Left renal cortex interstitium (tissue), 4 donors: ENCODE measurements at places on chromosomes 13 and 19.

- no peak for DNase-seq
Observed at GRCh38 chr19:46461537-46461936, 9.8 kb downstream of the PNMA8A start.

DNA sequence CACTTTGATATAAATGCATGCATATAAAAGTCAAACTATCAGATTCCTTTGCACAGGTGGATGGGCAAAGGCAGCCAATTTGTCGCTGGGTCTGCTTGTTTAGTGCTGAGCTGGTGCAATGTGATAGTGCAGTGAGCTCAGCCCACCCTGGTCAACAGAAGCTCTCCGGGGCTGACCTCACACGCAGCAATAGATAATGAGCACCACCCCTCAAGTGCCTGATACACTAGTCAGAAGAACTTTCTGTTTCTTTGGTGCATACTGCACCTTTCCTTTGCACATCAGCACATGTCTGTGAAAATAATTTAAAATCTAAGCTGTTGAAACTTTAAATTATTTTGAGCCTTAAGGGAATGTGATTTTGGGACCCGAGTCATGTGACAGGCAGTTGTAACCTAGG, 20.2 kb downstream of the ATP8A2 start:
- no peak for DNase-seq

DNA sequence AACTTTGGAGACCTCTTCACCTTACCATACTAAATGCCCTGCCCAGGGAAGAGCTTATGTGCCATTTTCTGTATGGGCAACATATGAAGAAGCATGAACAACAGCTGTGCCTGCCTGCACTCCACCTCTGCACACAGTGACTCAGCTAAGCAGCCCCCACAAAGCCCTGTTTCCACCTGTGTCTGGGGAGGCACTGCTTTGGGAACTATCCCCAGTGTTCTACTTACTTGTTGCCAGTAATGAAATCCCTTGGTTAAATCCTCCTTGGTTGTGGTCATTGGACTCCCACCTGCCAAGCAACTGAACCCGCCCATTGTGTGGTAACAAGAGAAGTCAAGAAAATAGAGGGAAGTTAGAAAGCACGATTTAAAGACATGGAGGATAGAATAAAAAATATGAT, 84.6 kb downstream of the NALCN start:
- DNase-seq = no peak

DNA sequence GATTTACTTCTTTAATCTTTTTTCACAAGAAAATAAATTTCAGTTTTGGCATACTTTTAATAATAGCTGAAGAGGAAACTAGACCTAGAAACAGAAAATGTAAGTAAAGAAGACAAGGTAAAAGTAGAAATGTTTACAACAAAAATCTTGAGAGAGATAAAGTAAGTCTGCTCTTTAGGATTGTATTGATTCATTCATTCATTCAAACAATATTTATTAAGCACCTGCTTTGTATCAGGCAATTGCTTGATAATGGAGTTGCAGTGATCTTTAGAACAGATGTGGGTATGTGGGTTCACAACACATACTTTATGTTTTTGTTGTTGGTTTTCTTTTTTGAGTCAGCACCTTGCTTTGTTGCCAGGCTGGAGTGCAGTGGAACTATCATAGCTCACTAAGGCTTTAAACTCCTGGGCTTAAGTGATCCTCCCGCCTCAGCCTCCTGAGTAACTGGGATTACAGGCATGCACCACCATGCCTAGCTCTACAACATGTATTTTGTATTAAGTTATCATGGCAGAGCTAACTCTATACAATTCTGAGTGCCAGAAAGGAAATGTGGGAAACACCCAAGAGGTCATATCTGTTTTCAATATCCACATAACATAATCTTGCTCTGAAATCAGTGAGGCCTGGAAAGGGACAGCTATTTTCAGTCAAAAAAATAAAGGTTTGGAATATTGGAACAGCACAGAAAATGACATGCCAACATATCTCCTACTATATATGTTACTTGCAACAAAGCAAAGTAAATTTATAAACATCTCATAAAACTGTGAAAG, 8.8 kb upstream of the SPART start:
- no peak for DNase-seq

DNA sequence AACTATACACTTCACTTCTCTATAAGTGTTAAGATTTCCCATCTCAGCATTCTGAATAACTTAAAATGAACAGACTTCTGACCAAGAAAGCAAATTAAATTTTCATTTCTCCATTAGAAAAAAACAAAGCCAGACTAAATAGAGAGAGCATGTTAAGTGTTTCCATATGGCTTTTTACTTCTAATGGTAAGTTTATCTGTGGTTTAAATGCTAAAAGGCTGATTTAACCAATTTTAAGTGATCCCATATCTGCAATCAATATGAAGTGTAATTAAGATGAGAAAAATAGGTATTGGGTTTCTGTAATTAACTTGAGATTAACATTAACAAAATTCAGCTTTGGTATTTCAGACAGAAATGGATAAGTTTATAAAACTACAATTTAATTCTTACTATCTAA, 107.8 kb downstream of the ELF1 start:
- no peak for DNase-seq

- DNase-seq = no peak
Observed at GRCh38 chr13:111267784-111268183, 52.7 kb upstream of the TEX29 start.

- DNase-seq = no peak
Observed at GRCh38 chr19:19540064-19540714, 2.1 kb downstream of the CILP2 start.

GRCh38 chr19:56218961-56219360, 16.9 kb downstream of the ZSCAN5C start:
- no peak for DNase-seq

- DNase-seq = no peak
Observed at GRCh38 chr13:73995736-73996135, 138.5 kb downstream of the KLF12 start.

GRCh38 chr19:5136073-5136855, 167.4 kb downstream of the KDM4B start:
- no peak for DNase-seq

GRCh38 chr19:13152356-13152973, 2.3 kb downstream of the IER2 start:
- no peak for DNase-seq

DNA sequence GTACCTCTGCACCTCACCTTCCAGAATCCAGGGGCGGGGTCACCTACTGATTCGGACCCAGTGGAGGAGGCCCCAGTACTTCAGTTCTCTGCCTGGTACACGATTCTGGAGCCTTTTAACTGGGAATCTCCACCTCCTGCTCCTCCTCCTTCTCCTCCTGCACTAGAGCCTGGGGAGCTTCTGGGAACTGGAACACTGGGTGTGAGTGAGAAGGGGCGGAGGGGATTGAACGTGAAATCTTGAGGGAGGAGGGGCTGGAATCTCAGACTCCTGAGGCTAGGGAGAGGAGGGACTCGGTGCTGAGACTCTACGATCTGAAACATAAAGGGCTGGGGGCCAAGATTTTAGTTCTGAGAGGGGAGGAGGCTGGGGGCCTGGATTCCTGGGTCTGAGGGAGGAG, at the start of gene KLK8:
TSS of gene KLK8 (minus strand) at position 90 of the 400 bp plus-strand sequence. CDS start 437 bp downstream, outside the sequence.
- DNase-seq = no peak

- DNase-seq = no peak
Observed at GRCh38 chr13:52947921-52948373, 80.7 kb upstream of the OLFM4 start.

DNA sequence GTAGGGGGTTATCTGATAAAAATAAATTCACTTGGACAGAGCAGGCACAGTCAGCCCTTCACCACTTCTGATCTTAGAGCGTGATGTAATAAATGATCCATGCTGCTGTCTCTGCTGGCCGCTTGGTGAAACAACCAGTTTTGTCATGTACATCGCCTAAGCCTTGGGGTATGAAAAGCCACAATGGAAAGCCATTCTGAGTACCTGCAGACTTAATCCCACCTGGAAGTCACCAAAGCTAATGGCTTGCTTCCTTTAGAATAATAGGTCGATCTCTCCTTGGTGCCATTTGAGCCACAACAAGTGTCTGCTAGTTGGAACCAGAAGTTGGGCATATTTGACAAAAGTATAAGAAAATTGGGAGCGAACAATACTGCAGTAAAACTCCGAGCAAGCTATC, 1649.7 kb upstream of the SPRY2 start:
- no peak for DNase-seq

GRCh38 chr19:32878988-32879387, 9.4 kb upstream of the SLC7A9 start:
- DNase-seq = no peak

DNA sequence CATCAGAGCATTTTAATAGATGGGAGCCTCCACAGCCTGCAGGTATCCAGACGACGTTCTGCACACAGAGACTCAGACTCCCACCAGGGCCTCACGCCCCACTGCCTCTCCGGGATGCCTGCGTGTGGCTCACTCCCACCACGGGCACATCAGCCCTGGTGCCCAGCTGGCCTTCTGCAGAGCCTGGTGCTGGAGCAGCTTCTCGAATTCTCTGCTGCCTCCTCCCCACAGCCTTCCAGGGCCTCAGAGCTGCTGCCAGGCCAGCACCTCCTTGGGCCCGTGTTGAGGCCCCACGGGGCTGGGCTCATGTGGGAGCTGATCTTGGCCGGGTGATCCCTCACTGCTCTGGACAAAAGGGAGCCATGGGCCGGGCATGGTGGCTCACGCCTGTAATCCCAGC, 90.9 kb downstream of the KDM4B start:
- no peak for DNase-seq

GRCh38 chr19:50512999-50513745, 541 bp downstream of the ASPDH start:
- no peak for DNase-seq

DNA sequence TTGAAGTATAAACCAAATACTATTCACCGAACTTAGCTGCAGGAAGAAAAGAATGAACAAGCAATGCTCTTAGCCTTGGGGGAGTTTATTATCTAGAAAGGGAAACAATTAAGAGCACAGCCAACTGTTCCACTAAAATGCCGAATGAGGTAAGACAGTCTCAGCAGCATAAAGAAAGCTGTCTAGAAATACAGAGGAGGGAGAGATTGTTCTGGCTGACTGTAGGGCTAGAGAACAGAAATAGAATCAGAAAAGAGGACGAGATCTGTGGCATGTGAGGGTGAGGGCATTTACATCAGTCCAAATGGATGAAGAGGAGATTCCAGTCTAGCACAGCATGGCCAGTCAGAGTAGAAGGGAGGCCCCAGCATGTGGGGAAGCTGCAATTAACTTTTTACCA, 56.8 kb upstream of the TNFRSF19 start:
- DNase-seq = no peak

DNA sequence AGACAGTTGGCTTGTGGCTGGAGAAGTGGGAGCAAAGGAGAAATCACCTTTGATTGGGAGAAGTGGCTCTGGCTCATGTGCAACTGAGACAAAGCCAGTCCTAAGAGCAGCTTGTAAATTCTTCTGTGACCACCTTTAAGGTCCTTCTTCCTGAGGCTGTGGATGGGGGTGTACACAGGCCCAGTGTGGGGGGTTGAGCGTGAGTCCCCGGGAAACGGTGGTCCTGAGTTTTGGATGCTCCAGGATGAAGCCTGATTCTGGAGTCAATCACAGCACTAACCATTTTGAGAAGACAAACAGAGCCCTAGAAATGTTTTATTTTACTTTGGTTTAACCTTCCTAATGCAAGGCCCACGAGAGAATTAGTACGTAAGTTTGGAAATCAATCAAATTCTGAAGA, 3.9 kb upstream of the CEBPA start:
- no peak for DNase-seq

GRCh38 chr13:95723438-95723837, 46.5 kb downstream of the DNAJC3 start:
- DNase-seq = no peak

GRCh38 chr13:48156466-48156865, 61.6 kb upstream of the MED4 start:
- DNase-seq = no peak

DNA sequence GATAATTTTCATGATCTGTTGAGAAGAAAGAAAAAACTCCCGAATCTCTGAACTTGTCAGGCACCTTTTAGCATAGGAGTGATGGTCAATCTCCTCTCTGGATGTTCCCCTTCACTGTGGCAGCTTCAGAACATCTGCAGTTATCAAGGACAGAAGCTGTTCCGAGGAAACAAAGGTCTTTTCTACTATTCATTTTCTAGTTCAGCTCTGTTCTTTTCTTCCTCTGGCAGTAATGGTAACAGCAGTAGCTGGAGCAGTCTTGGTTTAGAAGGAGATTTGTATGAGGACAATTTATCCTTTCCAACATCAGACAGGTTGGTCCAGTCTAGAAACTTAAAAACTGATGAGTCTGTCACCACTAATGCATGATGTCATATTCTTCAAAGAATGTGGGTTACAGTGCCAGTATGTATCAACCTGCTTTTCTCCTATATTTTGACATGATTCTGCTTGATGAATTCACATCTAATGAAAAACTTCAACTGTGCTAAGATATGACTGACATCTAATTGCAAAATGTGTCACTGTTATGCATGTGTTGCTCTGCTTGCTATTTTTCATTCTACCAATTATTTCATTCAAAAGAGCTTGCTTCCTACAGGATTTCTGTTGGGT, 41.0 kb downstream of the AKAP11 start:
- DNase-seq = no peak

- no peak for DNase-seq
Observed at GRCh38 chr13:90577726-90578125, 769.8 kb upstream of the MIR17HG start.
